Stimulated activated CD4-positive, alpha-beta T cell treated with anti-CD3 and anti-CD28 coated beads, Interleukin-2, amount 100 ng/mL, for 48 hours (primary cell): ENCODE measurements at places on chromosomes 12 and 14.

DNA sequence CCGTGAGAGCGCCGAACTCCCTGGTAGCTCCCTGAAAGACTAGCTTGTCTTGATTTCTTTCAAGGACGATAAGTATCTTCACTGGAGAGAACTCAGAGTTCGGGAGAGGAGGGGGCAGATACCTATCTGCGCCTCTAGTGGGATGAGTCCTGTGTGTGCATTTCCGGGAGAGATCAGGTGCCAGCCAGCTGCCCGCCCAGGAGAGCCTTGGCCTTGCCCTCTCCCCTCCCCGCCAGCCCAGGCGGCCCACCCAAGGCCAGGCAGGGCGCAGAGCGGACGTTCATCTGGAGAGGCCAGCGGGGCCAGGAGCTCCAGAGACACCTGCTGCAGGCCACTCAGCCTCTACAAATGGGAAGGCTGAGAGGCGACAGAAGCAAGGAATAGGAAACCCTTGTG lies 1.0 kb downstream of the CD9 start:
- no peak for DNase-seq

DNA sequence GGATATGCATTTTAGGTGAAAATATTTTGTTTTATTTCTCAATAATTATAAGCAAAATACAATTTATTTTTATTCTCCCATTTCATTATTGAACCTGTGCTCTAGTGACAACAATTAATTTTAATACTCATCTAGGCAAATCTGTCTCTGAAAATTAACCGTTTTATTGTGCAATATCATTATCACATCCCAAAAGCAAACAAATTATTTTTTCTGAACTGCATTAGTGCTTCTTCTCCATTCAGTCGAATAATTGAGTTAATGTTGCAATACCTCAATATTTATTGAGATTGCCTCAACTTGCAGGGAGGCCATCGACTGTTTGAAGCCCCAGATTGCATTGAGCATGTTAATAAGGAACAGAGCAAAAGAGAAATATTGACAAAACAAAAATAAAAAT lies 303.2 kb upstream of the LRFN5 start:
- no peak for DNase-seq

DNA sequence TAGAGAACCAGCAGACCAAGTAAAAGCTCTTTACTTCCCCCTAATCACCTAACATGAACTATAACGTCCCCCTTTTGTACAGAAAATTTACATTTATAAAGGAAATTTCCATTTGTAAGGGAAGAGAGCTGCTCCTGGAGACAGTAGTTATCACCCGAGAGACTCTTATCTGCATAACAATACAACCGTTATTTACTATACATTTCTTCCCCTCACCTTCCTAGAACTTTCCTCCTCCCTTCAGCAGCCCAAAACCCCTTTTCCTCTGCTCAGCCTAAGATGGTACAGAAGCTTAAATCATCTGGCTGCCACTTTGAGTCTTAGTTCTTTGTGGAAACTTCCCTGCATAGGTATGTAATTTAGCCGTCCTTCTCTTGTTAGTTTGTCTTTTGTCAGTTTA lies 40.4 kb upstream of the ETV6 start:
- no peak for DNase-seq

- peak; percentile 73 for DNase-seq
Observed at GRCh38 chr12:107317751-107318555, 224.6 kb upstream of the CRY1 start.

DNA sequence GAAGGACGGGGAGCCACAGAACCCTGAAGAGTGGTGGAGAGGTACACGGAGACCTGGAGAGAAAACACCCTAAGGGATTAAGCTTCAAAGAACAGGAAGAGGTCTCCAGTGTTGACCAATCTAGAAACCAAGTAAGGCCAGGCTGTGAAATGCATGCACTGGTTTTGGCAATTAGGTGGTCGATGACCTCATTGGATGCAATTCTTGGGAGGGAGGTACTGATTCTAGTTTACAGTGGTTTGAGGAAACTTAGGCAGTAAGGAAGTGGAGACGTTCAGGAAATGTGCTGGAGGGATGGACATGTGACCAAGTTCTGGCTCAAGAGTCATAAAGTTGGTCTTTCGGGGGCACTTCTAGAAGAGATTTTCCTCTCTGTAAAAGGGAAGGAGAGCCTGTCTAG lies 91.3 kb upstream of the CEP83 start:
- DNase-seq, result no peak

- peak; percentile 60 for DNase-seq
Observed at GRCh38 chr12:122203301-122204166, at the start of gene B3GNT4. TSS of gene B3GNT4 (plus strand) at chr12:122203709. CDS start at chr12:122204619, 910 bp downstream.

DNA sequence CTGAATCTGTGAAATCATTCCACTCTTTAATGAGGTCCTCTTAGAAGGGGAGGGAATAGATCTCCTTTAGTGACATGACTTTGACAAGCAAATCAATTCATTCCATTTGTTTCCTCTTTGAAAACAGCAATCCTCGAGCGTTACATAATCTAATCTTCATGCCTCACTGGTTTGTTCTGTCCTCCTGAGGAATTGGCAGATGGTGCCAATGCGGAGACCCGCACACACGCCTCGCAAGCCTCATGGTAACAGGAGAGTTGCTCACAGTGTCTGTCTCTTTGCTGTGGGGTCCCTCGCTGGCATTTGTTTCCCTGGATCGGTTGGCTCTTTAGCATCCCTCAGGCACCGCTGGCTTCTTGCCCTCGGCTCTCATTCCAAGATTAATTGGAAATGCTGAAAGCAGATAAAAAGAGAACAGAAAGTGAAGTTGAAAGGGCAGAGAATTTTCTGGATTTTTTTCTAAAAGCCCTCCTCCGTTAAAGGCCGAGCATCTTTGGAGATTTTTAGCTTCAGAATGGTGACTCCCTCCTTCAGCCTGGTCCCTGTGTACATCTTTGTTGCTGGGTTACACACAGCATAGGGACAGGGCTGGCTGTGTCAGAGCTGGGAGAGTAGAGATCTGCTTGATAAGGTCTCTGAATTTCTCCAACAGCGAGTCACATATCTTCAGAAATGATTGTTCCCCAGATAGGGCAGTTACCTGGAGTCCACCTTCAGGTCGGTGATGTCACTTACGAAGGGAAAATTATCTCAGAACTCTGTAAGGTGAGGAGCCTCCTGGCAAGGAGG lies 10.1 kb upstream of the CABP1 start:
- DNase-seq, result no peak

- DNase-seq, result no peak
Observed at GRCh38 chr12:101238800-101239329, 28.8 kb upstream of the SLC5A8 start.

- DNase-seq, result no peak
Observed at GRCh38 chr14:27485193-27485592, 887.4 kb upstream of the NOVA1 start.

- DNase-seq, result peak; percentile 4
Observed at GRCh38 chr12:70719672-70720420, 82.6 kb upstream of the PTPRB start.
